Neuronal stem cell (in vitro differentiated cells): ENCODE measurements at places on chromosomes 1 and 21.

- no peak for DNase-seq
Measured at GRCh38 chr1:113538225-113538624, 147.9 kb downstream of the MAGI3 start.

DNA sequence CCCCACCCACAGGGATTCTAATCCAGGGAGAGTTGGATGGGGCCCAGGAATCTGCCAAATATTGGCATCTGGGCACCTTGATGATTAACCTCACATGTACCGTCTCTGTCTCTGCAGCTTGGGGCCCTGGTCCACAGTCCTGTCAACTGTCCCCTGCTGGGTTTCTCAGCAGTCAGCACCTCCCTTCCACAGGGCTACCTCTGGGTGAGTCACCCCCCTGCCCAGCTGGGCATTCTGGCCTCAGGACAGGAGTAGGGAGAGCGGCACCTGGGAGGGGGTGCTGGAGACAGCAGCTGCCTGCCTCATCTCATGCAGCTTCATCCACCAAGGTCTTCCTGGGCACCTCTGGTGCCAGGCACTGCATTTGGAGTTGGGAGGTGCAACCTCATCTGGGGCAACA lies 100.6 kb upstream of the ACTL8 start:
- no peak for DNase-seq

DNA sequence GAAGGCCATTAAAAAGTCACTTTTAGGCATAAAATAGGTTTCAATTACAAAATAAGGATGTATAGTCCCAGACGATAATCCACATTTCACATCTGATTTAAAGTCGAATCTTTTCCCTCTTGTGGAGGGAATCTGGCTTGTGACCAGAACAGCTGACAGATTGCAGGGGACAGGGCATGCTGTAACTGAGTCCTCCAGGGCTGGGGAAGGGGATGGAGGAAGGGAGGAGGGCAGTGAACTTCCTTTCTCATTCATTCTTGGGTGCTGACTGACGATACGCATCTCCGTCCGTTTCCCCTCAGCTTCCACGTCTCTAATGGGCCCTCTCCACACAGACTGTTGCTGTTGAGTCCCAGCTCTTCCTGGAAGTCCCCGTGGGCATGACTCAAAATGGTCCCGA lies 108.1 kb upstream of the CSF3R start:
- DNase-seq = no peak

GRCh38 chr1:32972814-32973428 lies 8.3 kb upstream of the RNF19B start:
- peak; percentile 69 for DNase-seq

DNA sequence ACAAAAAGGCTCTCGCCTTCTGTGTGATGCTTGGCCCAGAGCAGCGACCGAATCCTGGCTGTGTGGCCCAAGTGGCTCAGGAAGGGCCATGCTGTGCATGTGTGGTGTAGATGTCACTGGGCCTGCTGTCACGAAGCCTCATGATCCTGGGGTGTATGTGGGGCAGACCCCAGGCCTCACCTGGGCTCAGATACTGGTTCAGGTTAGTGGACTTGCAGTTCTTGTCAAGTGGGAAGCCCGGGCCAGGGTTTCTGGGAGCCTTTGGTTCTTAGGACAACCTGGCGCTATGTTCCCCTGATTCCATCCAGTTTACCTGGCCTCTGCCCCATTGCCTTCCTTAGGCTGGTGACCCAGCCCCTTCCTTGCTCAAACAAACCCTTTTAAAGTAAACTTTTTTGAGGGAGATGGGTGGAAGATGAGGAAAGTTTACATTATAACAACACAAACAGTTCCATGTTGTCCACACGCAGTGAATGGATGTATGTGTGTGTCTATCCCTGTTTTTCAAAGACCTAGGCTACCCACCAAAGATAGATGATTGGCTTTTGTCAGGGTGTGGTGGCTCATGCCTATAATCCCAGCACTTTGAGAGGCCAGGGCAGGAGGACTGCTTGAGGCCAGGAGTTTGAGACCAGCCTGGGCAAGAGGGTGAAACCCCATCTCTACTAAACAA lies 84.3 kb downstream of the UCK2 start:
- DNase-seq = no peak

GRCh38 chr21:36005018-36005417 lies 55.3 kb downstream of the SETD4 start:
- no peak for DNase-seq

DNA sequence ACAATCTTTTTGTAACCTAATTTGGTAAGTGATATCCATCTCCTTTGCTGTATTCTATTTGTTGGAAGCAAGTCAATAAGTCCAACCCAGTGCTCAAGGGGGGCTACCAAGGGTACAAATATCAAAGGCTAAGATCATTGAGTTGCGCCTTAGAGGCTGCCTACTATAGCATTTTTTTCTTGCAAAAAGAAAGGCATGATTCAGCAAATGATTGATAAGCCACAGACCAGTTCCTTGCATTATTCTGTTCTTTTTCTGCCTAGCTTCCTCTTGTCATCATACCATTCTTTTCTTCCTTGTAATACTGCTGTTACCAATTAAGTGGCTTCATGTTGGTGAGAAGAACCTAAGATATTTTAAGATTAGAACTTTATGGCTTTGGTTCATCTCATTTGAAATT lies 29.8 kb upstream of the BARHL2 start:
- no peak for DNase-seq

DNA sequence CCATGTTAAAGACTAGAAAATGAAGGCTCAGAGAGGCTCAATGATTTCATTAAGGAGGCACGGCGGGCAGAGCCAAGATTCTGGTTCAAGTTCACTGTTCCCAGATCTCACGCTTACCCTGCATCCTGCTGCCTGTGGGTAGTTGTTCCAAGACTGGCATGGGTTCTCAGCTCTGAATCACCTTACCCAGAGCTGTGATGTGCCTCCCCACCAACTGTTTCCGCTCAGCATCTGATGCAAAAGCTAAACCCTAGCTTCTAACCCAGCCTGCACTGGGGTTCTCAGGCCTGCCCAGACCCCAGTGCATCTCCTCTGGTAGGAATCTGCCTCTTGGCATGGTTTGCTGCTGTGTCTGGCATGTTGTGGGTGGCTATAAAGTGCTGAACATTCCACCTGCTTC lies 11.8 kb downstream of the TNR start:
- DNase-seq = no peak

- no peak for DNase-seq
Measured at GRCh38 chr21:44423941-44424607, 31.2 kb upstream of the LRRC3 start.

- DNase-seq = no peak
Measured at GRCh38 chr1:91687452-91687851, 186.8 kb downstream of the CDC7 start.

DNA sequence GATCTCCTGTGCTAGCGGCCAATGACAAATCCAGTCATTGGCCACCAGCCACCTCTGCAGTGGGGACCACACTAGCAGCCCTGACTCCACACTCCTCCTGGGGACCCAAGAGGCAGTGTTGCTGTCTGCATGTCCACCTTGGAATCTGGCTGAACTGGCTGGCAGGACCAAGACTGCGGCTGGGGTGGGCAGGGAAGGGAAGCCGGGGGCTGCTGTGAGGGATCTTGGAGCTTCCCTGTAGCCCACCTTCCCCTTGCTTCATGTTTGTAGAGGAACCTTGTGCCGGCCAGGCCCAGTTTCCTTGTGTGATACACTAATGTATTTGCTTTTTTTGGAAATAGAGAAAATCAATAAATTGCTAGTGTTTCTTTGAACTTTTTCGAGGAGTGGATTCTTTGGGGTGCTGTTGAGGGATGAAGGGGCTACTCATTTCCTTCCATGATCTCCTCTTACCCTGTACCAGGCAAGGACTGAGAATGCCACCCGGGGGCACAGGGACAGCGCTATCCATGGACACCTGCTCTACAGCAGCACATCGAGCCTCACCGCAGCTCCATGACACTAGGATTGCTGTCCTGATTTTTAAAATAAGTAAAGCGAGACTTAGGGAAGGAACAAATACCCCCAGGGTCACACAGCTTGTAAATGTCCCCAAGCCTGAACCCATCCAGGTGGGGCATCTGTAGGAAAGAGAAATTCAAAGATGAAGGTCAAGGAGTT lies 44.7 kb downstream of the TNNT2 start:
- DNase-seq = no peak

- no peak for DNase-seq
Measured at GRCh38 chr1:32242341-32242851, 4.6 kb upstream of the FAM167B start.

DNA sequence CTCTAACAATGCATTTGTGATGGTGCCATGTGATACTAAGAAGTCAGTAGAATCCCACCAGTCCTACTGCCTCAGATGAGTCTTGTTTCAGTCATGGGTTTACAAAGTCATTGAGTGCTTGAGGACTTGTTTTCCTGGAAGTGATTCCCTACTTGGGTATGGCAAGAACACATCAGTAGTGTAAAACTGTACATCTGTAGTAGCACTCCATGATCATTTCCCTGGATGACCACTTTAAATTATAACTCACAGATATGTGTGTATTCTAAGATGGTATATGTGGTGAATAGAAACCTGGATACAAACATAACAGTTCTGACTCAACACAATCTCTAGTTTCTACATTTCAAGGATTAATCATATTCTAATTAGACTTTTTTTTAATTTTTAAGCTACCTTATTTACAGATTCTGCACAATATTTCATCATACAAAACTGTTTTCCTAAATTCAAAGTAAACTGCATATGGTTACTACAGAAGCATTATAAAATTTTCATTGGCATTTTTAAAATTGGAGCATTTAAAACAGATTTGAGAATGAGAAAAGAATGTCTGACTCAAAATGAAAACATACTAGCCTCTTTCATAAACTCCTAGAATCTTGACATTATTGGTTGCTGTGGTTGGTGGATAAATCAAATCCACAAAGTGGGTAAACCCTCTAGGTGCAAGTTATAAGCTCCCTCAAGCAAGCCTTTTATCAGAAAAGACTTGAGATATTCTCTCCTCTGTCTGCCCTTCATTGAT lies 6.8 kb upstream of the PSMG1 start:
- DNase-seq = no peak

DNA sequence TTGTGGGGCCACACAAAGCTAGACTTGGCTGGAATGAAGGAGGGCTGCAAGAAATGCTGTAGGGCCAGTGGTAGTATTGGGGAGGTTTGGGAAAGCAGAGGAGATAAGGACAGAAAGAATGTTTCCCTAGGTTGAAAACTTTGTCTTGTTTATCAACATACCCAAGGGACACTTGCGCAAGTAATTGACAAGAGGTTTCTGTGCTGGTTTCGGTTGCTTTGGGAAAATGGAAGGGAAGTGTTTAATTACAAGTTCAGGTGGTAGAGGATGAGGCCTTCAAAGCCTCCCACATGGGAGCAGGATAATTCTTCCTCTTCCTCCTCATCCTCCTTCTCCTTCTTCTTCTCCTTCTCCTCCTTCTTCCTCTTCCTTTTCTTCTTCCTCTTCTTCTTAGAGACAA lies 182.1 kb upstream of the LMO4 start:
- DNase-seq = no peak

- no peak for DNase-seq
Measured at GRCh38 chr1:46451948-46452930, 37.4 kb upstream of the DMBX1 start.

- no peak for DNase-seq
Measured at GRCh38 chr21:25870084-25870483, 135.3 kb downstream of the GABPA start.

DNA sequence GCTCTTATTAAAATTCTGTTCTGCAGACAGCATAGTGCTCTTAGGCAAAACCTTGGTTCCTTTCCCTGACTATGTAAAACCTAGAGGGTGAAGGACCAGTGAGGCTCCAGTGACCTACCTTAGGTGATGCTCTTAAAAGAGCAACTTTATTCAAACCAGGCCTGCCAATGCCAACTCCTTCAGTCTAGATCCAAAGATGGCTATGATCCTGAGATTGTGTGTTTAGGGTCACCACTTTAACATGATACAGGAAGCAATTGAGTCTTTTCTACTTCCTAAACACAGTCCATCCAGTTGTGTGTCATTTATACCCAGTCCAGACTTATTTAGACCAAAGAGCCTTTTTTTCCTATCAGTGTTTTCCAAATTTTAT lies 10.8 kb downstream of the MCL1 start:
- DNase-seq = no peak

DNA sequence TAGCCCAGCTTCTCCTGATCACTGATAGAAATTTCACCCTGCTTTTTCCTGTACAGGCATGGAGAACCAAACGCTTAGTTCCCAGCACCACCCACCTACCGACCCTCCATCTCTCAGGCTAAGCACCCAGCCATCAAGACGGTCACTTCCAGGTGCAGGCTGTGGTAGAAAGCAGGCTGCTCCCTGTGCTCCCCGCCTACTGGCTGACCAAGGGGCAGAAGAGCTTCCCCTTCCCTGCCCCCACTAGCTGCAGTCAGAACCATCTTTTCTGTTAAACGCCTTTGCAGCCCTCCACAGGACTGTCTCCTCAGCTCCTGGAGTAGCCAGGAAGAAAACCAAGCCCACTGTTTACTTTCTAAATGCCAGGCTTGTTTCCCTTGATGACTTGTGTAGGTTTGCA lies 23.0 kb downstream of the SPATA46 start:
- no peak for DNase-seq

DNA sequence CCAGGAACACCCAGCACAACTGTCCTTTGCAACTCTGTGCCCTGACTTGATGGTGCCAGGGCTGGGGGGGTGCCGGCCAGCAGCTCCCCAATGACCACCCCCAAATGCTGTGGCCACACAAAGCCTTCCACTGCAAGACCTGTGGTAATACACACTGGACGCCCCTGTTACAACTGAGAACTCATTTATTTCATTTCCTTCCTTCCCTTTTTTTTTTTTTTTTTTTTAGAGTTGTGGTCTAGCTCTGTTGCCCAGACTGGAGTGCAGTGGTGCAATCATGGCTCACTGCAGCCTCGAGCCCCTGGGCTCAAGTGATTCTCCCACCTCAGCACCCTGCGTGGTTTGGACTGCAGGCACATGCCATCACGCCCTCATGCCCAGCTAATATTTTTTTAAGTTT lies 25.2 kb downstream of the TP73 start:
- DNase-seq = no peak

GRCh38 chr21:37231671-37232070 lies 35.5 kb downstream of the VPS26C start:
- no peak for DNase-seq

GRCh38 chr1:4736254-4736653 lies 81.8 kb downstream of the AJAP1 start:
- DNase-seq = no peak

DNA sequence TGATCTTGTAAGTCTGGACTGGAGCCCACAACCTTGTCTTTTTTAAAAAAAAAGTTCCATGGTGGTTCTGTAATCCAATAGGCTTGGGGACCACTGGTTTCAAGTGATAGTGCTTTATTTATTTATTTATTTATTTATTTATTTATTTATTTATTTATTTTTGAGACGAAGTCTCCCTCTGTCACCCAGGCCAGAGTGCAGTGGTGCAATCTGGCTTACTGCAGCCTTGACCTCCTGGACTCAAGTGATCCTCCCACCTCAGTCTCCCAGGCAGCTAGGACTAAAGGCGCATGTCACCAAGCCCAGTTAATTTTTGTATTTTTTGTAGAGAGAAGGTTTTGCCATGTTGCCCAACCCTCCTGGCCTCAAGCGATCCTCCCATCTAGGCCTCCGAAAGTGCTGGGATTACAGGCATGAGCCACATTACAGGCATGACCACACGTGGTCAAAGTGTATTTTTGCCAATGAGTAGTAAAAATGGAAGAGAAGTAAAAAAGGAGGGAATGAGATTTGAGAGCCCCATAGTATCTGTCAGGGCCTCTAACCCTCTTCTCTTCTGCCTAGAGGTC lies 44.8 kb upstream of the ARHGAP29 start:
- DNase-seq = no peak
